ENCODE measurements at places on chromosomes 1 and 21. TPM values are rescaled to one million over a fixed set of nuclear protein-coding genes. Genes with fewer than 3 reads are reported as not detected.

DNA sequence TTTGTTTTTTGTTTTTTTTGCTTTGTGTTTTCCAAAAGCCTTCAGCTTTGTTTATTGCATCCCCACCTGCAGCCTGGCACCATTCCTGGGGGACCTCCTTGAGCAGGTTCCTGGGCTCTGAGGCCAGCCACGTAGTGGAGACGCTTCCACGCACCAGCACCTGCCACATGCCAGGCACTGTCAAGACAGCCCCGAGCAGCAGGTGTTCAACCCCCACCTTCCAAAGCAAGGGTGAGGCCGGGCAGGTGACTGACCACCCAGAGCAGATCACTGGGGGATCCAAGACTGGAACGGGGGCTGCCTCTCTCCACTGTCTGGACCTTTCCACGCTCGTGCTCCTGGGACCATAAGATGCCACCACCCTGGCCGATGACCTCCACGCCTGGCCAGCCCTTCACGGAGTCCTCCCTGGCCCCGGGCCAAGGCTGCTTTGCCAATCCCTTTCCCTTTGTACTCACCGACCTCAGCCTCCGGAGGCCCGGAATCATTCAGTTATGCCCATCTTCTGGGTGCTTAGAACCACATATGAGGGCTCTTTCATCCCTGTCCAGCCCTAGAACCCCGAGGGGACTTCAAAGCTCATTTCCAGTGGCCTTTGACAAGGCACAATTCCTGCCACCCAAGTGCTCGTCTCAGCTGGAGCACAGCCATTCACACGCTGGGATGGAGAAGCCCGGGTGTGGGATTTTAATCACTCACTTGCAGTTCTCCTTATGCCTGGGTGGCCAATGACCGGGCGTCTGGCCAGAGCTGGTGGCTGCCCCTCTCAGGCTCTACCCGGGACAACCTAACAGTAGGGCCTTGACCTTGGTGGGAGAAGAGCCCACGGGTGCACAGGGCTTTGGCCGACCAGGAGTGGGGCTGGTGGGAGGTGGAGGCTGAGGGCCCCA is 330.8 kb downstream of the NPHP4 start:
- DNase-seq: peak; percentile 32
- H3K36me3 ChIP-seq: no peaks in the 10 kb centered on the region
- no peak overlapping the region for H3K4me3 ChIP-seq
- H3K27ac ChIP-seq: no peak overlapping the region
- H3K4me1 ChIP-seq: no peaks in the 10 kb centered on the region
- H3K27me3 ChIP-seq: no peaks in the 10 kb centered on the region

DNA sequence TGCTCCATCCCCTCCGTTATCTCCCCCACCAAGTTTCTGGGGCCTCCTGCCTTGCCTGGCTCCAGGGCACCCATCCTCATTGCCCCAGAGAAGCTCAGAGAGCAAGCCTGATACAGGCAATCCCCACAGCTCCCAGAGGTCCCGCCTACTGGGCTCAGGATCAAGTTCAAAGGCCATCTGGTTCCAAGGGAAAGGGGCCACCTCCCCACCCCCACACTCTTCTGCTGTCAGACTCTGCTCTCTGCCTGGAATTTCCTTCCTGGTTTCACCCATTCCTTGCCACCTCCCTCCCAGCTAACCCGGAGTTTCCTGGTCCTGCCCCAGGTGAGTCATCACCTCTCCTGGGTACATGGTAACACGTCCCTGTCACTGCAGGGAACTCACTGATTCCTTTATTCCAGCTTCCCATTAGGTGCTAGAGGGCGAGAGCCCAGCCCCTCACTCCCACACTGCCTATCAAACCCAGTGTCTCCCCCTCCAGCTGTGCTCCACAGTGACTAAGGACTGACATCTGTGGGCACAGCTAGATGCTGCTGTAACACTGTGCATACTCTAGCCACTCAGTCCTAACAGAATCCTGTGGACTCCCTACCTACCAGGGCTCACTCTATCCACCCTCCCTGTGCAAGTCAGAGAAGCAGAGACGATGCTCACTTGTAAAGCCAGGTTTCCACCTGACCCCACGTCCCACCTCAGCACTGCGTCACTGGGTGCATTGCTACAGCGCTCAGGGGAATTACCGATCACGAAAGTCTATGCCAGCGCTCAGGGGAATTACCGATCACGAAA is 21.8 kb downstream of the RSPH1 start:
- DNase-seq: peak; percentile 89
- H3K4me1 ChIP-seq: peaks cover 4% of the 10 kb centered on the region
- H3K27ac ChIP-seq: no peak overlapping the region
- H3K27me3 ChIP-seq: no peaks in the 10 kb centered on the region
- no peaks in the 10 kb centered on the region for H3K36me3 ChIP-seq

The S100A10 gene
- total RNA-seq: 352 TPM

DNA sequence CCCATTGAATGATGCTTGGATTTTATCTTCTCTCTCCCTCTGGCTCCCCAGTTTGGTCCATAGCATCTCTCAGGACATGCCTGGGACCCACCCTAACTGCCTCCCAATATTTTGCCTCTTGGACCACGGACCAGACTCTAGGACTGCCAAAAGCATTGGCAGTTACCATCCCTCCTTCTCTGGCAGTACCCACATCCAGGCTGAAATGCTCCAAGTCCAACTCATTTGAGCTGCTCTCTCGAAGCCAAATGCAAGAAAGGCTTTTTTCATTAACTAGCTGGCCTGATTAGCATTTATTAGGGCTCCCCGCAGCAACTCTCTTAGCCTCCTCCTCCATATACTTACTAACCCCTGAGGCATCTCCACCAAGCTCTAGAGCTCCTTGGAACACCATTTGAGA is 140.0 kb upstream of the GRIK3 start:
- DNase-seq: no peak
- no peak overlapping the region for H3K4me3 ChIP-seq
- no peak overlapping the region for H3K27ac ChIP-seq
- peaks cover 12% of the 10 kb centered on the region for H3K4me1 ChIP-seq

DNA sequence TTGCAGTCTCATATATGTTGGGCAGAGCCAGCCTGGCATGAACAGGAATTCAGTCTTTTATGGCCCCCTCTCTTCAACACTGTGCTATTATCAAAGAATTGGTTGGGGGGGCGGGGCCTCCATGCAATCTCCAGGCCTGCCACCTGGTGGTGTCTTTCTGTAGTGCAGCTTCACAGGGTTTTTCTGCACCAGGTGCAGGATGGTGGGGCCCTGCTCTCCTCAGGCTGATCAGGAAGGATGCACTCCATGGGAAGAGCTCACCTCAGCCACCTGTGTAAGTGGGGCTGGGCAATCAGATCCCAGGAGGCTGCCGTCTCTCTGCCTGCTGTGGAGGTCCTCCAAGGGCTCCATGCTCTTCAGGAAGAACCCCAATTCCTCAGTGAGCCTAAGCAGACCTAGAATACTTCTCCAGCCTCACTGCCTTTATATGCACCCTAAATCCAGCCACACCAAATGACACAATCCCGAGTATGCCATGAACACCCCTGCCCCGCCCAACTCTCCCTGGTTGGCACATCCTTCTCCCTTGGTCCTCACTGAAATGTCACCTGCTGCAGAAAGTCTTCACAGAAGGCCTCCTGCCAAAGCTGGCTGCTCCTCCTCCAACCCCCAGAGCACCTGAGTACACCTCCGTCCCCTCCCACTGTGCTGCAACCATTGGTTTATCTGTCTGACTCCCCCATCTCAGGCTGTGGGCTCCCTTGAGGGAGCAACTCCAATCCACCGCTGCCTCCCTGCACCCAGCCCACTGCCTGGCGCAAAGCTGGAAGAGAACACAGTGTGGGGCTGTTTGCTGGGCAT is 16.5 kb downstream of the STK40 start:
- H3K27ac ChIP-seq: peak overlapping the region; percentile 12
- H3K4me3 ChIP-seq: no peak overlapping the region
- H3K27me3 ChIP-seq: no peaks in the 10 kb centered on the region
- peaks cover 48% of the 10 kb centered on the region for H3K36me3 ChIP-seq

GRCh38 chr1:206738370-206739366 is 31.9 kb upstream of the IL19 start:
- peaks cover 8% of the 10 kb centered on the region for H3K36me3 ChIP-seq
- no peaks in the 10 kb centered on the region for H3K27me3 ChIP-seq
- H3K4me3 ChIP-seq: no peak overlapping the region
- H3K27ac ChIP-seq: no peak overlapping the region
- H3K4me1 ChIP-seq: peaks cover 3% of the 10 kb centered on the region
- DNase-seq: peak; percentile 67

The HTR6 gene
- total RNA-seq: 0.31 TPM

GRCh38 chr1:180791806-180792205 is 120.9 kb upstream of the KIAA1614 start:
- no peak for DNase-seq
- H3K4me1 ChIP-seq: no peaks in the 10 kb centered on the region
- no peaks in the 10 kb centered on the region for H3K36me3 ChIP-seq
- no peak overlapping the region for H3K4me3 ChIP-seq
- no peak overlapping the region for H3K27ac ChIP-seq
- H3K27me3 ChIP-seq: no peaks in the 10 kb centered on the region

- peaks cover 39% of the 10 kb centered on the region for H3K36me3 ChIP-seq
- no peaks in the 10 kb centered on the region for H3K27me3 ChIP-seq
- H3K4me1 ChIP-seq: peaks cover 6% of the 10 kb centered on the region
Observed at GRCh38 chr1:207050480-207051190, 373 bp downstream of the YOD1 start.

DNA sequence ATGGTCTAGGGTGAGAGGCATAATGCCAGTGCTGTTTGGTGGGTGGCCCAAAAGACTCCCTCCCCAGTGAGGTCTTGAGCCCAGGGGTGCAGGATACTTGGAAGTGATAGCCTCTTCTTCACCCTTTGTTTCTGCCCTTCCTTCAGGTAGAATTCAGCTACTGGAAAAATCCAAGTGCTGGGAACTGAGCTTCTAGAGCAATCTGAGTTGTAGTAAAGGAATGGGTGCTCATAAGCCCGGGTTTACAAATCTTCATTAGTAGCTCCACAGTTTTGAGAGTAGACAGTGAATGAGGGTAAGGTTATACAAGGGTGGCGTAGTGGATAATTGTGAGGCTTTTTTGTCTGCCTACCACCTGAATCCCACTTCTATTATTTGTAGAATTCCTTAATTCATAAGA is 29.2 kb upstream of the CD84 start:
- H3K27me3 ChIP-seq: no peaks in the 10 kb centered on the region
- H3K4me3 ChIP-seq: no peak overlapping the region
- H3K27ac ChIP-seq: no peak overlapping the region
- no peaks in the 10 kb centered on the region for H3K4me1 ChIP-seq

The OR2T33 gene
- not detected for total RNA-seq
